Germinal center (tissue), 1 donor: ENCODE measurements at places on chromosomes 7 and 10.

- no peak for DNase-seq
Measured at GRCh38 chr10:119703903-119704508, 21.8 kb upstream of the INPP5F start.

- DNase-seq = no peak
Measured at GRCh38 chr7:51587604-51588003, 271.0 kb upstream of the COBL start.

DNA sequence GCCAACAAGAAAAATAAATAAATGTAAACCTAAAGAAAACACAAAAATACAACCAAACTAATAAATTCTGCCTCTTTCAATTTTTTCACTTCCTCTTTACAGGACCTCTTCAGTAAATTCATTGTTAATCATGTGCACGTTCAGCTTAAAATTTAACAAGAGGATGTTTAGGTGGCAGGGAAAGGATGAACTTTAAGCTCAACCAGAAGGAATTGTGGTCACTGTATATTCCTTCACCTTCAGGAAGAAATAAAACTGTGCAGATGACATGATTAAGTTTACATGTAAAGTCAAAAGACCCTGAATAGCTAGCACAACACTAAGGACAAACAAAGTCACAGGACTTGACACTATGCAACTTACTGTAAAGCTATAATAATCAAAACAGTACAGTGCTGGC is 33.0 kb downstream of the KIF5B start:
- DNase-seq = no peak

DNA sequence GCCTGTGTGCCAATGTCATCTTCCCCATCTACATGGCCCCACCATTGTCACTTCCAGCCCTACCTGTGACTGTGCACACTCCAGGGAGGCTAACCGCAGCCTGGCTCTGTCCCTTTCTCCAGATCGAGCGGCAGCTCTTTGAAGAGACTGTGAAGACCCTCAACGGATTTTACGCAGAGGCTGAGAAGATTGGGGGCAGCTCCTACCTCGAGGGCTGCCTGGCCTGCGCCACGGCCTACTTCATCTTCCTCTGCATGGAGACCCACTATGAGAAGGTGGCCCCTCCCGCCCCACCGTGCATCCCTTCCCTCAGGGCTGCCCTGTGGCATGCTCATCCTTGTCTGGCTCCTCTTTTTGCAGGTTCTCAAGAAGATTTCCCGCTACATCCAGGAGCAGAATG is 14.2 kb downstream of the GOLGA7B start:
- DNase-seq = no peak

GRCh38 chr7:83413831-83414230 is 235.1 kb downstream of the SEMA3E start:
- DNase-seq = no peak
